ENCODE measurements at places on chromosomes 16 and 17. TPM values are rescaled to one million over a fixed set of nuclear protein-coding genes. Genes with fewer than 3 reads are reported as not detected.
A peak's percentile ranks its signal among the peaks of the same experiment; 100 is the strongest.

- DNase-seq: no peak
Observed at GRCh38 chr17:67032382-67032781, 12.0 kb upstream of the CACNG1 start.

- DNase-seq: peak; percentile 96
Observed at GRCh38 chr17:42667088-42667951, 8.2 kb downstream of the TUBG2 start.

- DNase-seq: no peak
Observed at GRCh38 chr16:67873435-67874370, 851 bp downstream of the EDC4 start.

DNA sequence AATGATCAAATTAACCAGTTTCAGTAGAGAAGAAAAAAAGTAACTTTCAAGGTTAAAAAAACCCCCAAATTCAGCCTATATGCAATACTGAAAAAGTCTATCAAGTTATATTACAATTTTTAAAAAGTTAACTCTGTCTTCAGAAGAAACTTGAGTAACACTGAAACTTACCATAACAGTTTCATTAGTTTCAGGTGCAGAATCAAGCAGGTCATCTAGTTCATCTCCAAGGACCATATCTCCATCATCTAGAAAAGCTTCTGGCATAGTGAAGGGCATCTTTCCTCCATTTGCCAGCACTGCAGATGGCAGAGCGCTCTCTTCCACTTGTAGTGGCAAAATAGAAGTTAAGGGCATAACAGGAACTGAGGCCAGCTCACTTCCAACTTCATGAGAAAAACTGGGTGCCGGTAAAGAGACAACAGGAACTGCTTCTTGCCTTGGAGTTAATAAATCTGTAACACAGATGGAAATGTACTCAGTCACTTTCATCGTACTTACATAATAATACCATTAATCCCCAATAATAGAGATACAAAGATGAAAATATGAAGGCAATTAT, 22.9 kb downstream of the ZC3H7A start:
- DNase-seq: no peak

GRCh38 chr16:31477220-31478216, 5.4 kb upstream of the SLC5A2 start:
- no peak for DNase-seq

DNA sequence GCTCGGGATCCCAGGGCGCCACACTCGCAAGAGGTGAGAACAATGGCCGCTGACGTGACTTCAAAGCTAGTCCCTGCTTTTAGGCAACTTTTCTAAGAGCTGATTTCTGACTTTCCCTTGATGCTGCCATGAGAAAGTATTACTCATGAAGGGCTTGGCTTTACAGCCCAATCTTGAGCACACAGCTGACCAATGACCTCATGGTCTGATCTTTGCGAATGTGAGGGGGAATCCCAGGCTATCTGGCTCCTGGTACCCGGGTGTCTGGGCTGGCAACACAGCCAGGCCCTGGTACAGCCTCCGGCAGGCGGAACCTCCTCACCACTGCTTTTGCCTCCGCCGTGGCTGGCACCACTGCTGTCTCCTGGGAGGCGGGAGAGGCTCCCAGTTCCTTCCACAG, 17.5 kb downstream of the NDUFAF8 start:
- DNase-seq: peak; percentile 62

The MYH13 gene
- total RNA-seq: not detected

The SLFN14 gene
- not detected for total RNA-seq
